Right renal pelvis (tissue), 4 donors: ENCODE measurements at places on chromosomes 7 and 10. TPM values are rescaled to one million over a fixed set of nuclear protein-coding genes. Genes with fewer than 3 reads are reported as not detected.

PHKG1 gene
- polyA plus RNA-seq: 0.98 TPM

LLCFC1 gene
- polyA plus RNA-seq: 0.53 TPM

PROSER2 gene
- polyA plus RNA-seq: 6.0 TPM

GRCh38 chr10:109773288-109774120 lies 149.8 kb downstream of the XPNPEP1 start:
- peak; percentile 6 for DNase-seq

- DNase-seq: no peak
Measured at GRCh38 chr10:44293842-44294241, 91.1 kb downstream of the CXCL12 start.

DMBT1 gene
- 0.03 TPM for polyA plus RNA-seq

NODAL gene
- 0.22 TPM for polyA plus RNA-seq

- DNase-seq: no peak
Measured at GRCh38 chr7:6551016-6551511, at the start of gene GRID2IP. Gene GRID2IP, minus strand, starts transcription at chr7:6551461. Its CDS starts 25 bp downstream, at chr7:6551436.

PON1 gene
- 0.37 TPM for polyA plus RNA-seq

GRCh38 chr10:69853064-69853463 lies 51.4 kb downstream of the COL13A1 start:
- DNase-seq: no peak

RFC2 gene
- polyA plus RNA-seq: 38.7 TPM

GRCh38 chr7:39741942-39742623 lies 118.7 kb downstream of the RALA start:
- DNase-seq: no peak

DNA sequence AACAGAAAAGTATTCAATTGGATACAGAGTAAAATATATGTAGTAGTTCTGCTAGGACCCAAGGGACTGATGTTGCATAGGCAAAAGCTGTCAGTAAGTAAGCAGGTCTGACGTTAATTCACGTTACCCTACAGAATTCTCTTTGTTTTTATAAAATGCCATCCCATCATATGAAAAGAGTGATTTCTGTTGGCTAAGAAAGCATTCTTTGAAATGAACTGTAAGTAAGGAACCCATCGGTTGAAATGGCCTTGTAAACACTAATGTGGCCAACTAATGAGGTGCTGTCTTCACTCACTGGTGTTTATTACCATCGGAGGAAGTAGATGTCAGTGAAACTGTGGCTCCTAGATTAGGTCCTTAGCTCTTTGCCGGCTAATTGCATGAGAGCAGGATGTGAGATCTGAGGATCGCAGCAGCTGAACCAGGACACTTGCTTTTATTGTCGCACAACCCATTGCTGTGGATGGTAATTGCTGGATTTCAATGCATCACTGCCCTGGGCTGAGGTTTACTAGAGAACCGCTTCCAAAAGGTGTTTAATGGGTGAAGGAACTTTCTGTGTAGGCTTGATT lies 49.5 kb downstream of the UBE3C start:
- no peak for DNase-seq

DNA sequence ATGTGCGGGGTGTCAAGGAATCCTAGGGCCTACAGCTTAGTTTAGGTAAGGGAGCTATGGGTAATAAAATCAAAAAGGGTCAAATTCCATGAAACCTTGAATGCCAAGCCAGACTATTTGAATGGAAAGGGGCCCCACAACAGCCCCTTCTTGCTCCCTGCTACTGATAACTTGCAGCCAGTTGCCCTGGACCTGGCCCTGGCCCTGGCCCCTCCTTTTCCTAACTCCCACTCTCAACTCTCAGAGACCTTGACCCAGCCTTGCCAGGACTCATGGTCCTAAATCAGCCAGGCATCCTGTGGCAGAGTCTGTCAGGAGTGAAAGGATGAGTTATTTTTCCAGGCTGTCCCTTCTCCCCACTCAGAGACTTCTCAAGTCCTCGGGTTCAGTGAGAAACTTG lies 5.9 kb downstream of the KCNIP2 start:
- no peak for DNase-seq

IFT22 gene
- polyA plus RNA-seq: 73.6 TPM

DNA sequence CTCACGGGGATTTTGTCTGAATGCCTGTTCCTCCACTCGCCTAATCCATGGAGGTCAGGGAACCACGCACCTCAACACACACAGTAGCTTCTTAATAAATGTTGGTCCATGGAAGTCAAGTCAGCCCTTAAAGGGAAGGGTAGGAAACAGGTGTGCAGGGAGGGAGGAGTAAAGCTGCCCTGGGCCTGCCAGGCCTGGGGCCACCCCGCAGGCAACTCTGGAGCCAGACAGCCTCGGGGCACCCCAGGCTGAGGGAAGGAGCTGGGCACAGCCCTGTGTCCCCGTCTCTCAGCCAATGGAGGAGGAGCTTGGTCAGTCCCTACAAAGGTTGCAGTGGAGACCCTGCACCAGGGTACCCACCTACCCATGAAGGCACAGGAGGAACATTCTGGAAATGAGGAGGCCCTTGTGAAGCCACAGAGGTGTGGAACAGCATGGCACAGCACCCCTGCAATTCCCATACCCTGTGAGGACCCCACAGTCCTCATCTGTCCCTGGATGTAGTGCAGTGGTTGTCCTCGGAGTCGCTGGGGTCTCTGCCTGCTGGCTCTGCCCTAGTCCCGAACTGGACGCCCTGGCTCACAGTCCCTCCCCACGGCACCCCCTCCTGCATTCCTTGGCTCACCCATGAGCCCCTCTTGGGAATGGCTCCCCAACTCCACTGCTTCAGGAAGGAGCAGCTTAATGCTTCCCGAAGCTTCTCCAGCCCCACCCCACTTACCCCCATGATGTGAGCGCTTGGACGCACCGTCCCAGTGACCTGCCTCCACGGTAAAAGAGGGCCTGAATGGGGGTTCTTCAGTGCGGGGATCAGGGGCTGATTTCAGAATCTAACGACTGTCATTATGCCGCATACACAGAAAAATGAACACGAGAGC lies 79.2 kb upstream of the INSIG1 start:
- DNase-seq: no peak

- no peak for DNase-seq
Measured at GRCh38 chr10:11425296-11425610, 186.2 kb downstream of the USP6NL start.

HOXA4 gene
- polyA plus RNA-seq: 24.3 TPM

DNA sequence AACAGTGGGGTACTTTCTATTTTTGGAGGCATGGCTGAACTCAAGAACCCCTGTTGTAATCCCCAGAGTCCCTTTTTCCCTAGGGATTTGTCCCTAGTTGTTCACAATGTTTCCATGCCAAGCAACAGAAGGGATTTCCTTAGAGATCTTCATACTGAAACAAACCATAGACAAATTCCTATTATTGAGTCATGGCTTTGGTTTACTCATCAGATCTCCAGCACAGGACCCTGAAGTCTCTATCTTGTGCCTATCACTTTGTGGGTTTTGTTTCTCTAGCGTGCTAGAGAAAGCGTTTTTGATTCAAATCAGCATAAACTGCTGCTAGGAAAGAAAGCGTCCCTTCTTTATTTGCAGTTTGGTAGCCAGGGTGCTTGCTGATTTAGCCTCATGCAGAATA lies 165.0 kb downstream of the BAMBI start:
- DNase-seq: no peak

GRCh38 chr10:13302821-13303555 lies 3.1 kb upstream of the PHYH start:
- DNase-seq: no peak

GRCh38 chr7:816751-817671 lies 15.3 kb upstream of the SUN1 start:
- DNase-seq: no peak

- DNase-seq: no peak
Measured at GRCh38 chr10:5843686-5844344, 30.6 kb upstream of the GDI2 start.

PLAC9 gene
- polyA plus RNA-seq: 12.6 TPM

MGMT gene
- polyA plus RNA-seq: 19.3 TPM

GRCh38 chr10:125629758-125630376 lies 53.1 kb downstream of the TEX36 start:
- DNase-seq: peak; percentile 22

DNA sequence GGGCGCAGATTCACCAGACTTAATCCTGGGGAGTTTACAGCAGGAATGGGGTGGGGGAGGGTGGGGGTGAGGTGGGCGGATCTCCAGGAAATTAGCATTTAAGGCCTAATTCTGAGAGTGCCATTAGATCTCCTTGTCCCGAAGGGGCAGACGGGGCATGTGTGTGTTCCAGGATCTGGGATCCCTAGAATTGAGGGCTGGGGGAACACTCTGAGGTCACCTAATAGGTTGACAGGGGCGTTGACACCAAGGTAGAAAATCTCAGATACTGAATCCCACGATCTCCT lies 9.4 kb upstream of the EPHB4 start:
- no peak for DNase-seq

- no peak for DNase-seq
Measured at GRCh38 chr10:128027822-128028507, 98.3 kb downstream of the MKI67 start.

PODXL gene
- polyA plus RNA-seq: 855 TPM

ANKRD7 gene
- polyA plus RNA-seq: 3.5 TPM

NME8 gene
- polyA plus RNA-seq: not detected

FAM180A gene
- not detected for polyA plus RNA-seq

DNA sequence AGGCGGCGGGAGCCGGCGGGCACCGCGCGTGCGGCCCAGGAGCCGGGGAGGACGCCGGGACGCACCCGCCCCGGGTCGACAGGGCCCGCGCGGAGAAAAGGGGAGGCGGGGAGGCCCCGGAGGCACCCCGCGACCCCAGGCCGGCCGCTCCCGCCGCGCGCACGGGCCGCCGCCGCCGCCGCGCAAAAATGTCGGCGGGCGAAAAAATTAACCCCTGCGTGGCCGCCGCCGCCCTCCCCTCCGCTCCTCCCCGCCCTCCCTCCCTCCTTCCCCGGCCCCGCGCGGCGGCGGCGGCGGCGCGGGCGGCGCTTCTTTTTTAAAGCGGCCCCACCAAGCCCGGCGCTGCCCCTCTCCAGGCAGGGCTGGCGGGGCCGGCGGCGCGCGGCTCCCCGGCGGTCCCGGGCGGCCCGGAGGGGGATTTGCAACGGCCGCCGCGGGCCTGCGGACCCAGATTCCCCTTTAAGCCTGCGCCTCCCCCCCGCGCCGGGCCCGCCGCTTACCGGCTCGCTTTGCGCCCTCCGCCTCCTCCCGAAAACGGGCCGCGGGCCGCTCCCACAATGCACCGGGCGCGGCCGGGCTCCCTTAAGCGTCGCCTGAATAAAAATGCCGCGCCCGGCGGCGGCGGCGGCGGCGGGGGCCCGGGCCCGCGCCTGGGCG lies 465 bp downstream of the SEPHS1 start:
- peak; percentile 69 for DNase-seq

SLC18A3 gene
- polyA plus RNA-seq: not detected

- no peak for DNase-seq
Measured at GRCh38 chr10:3331690-3332230, 159.2 kb upstream of the PITRM1 start.

DNA sequence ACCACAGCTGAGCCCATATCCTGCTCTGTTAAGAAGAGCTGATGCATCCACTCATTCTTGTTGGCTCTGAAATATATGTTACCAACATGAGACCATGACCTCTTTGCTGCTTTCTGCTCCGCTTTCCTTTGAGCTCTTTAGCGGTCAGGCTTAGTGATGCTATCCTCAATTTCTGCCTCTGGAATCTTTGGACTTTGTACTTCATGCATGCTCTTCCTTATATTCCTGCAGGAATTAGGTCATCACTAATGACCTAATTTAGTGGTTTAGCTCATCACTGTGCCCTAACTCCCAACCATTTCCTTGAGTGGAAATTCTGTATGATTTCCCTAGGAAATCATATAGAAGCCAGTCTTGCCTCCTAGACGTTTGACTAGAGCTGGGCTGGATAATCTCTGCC lies 119.5 kb downstream of the AOAH start:
- no peak for DNase-seq

PLXNA4 gene
- polyA plus RNA-seq: 14.7 TPM

GPR15LG gene
- 1.1 TPM for polyA plus RNA-seq

DNA sequence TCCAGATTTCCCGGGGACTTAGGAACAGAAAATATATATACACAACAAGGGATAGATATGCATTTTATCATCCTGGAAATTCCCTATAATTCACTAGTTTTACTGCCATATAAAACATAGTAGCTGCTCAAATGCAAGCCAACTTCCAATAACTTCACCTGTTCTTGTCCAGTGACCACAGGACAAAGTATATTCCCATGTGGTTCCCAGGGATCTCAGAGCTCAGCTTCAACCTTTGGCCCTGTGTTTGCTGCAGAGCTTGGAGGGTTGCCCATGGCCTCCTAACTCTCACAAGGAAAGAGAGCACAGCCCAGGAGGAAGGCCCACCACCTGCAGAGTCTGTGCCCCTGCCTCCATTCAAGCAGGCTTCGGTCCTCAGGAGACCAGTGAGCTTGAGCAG lies 4.5 kb upstream of the DRGX start:
- no peak for DNase-seq

GPR85 gene
- 0.93 TPM for polyA plus RNA-seq

RASA4B gene
- 22.2 TPM for polyA plus RNA-seq

BBIP1 gene
- polyA plus RNA-seq: 55.6 TPM

DNA sequence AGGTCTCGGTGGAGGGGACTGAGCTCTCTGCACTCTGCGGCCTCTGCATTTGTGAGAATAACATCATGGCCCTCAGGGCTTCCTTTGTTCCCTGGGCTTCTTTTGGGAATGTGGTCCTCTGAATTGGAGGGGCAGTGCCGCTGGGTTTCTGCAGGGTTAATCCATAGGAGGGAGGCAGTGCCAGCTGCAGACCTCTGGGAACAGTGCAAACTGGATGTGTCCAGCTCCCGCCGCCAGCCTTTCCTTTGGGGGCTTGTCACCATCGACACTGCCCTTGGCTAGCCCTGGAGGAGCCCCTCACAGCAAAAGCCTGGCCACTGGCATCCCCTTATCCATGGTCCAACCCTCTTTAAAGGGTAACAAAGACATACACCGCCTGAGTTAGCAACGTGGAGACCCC lies 174.0 kb downstream of the WDR37 start:
- no peak for DNase-seq

- DNase-seq: no peak
Measured at GRCh38 chr7:134024739-134025138, 102.4 kb upstream of the LRGUK start.

DNA sequence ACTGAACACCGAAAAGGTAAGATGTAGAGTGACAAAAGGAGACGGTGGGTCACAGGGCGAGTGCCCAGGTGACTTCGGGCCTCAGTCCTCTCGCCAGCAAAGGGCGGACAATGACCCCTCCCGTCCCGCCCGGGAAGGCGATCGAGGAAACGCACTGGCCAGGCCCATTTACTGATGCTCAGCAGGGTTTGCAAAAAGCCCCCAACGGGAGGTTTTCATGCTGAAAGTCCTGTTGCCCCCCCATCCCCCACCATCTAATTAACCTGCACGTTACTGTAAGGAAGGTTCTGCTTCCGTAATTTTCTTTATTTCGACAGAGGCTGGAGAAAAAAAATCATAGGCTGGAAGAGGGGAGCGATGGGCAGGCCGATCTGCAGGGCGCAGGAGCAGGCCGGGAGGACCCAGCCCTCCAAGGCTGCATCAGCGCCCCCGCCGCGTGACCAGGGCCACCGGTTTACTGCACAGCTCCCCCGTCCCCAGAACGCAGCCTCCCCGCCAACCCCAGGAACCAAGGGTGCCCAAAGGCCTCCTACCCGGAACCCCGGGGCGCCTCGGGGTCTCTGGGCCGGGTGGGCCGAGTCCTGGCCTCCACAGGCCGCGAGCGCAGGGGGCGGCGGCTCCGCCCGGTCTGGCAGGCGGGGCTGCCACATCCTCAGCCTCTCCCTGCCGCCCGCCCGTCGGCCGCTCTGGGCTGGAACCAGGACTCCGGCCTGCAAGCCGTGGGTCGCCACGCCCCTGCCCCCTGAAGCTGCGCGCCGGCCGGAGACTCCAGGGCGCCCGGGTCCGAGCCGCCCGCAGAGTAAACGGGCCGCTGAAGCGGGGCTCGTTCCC lies 613 bp downstream of the OAT start:
- DNase-seq: peak; percentile 28

- no peak for DNase-seq
Measured at GRCh38 chr7:134368851-134369544, 52.3 kb upstream of the SLC35B4 start.
